ENCODE measurements at places on chromosomes 2 and 18.
A peak's percentile ranks its signal among the peaks of the same experiment; 100 is the strongest.

DNA sequence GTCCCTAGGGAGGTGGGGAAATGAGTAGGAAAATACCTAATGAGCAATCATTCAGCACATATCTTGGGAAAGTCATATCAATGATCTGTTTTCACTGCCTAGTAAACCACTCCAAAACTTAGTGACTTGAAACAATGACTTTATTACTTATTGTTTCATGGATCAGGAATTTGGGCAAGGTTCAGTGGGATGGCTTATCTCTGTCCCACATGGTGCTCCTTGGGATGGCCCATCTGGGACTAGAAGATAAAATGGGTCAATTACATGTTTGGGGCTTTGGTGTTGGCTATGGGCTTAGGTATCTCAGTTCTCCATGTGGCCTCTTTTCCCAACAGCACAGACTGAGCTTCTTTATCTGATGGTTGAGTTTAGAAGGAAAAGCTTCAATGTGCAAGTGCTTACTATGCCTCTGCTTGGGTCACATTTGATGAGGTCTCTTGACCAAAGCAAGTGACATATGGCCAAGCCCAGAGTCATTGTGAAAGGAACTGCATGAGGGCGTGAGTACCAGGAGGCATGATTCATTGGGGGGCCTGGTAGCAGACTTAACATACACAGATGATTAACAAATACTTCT is 218.1 kb upstream of the TNP1 start:
- no peak for DNase-seq

DNA sequence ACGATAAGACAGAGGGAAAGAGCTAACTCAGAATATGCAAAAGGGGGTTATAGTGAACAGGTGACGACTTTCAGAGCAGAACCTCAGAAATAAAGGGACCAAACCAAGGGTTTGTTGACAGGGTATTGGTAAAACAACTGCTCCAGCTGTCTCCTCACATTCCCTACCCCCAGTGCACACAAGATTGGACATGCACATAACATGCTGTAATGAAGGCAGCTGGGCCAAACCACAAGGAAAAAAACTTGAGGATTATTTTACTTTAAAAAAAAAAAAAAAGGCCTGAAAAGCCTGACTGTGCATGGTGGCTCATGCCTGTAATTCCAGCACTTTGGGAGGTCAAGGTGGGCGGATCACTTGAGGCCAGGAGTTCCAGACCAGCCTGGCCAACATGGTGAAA is 3.5 kb downstream of the RBM43 start:
- no peak for DNase-seq

DNA sequence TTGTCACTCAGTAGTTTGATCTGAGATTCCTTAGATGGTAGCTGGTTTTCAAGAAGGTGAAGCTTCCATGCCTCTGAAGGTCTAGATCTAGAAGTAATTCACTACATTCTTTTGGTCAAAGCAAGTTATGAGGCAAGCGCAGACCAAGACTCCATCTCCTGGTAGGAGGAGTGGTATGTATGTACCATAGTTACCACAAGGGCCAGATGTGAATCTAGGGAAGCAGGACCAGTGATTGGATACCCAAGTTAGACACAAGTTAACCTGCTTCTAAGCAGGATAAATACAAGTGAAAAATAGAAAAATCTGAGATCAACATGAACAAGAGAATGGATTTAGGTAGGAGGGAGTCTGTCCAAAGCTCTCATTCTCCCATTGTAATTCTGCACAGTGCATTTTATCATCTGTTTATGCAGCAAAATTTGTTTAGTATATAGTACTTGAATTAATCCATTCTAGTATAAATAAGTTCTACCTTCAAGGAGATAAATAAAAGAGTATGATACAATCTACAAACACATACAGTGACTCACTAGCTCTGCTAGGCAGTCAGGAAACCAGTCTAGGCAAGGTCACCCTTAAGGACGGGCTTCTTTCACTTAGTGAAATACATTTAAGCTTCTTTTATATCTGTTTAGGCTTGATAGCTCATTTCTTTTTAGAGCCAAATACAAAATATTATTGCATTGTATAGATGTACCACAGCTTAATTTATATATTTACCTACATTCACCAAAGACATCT is 14.2 kb upstream of the DOCK10 start:
- DNase-seq: no peak

GRCh38 chr2:128375454-128375853 is 56.8 kb upstream of the HS6ST1 start:
- DNase-seq: no peak

DNA sequence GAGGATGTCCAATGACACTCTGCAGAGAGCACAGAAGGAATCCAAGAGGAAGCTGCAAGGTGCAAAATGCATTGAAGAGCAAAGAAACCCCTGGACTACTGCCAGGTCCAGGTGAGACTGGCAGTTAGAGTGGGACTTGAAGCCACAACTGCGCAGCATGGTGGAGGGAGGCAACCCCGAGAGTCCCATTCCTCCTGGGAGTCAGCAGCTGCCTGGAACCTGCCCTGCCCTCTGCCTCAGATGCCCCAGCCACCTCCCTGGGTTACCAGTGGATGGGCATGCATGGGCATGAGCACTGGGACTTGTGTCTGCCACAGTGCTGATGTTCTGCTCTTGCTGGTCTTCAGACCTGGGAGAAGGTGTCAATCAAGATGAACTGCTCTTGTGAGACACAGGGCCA is 43.2 kb downstream of the ANKMY1 start:
- DNase-seq: no peak

- DNase-seq: no peak
Measured at GRCh38 chr2:226601881-226602662, 197.5 kb downstream of the IRS1 start.

- DNase-seq: no peak
Measured at GRCh38 chr18:44731530-44732237, 51.0 kb downstream of the SETBP1 start.

GRCh38 chr2:33670392-33670937 is 71.4 kb upstream of the FAM98A start:
- DNase-seq: no peak

DNA sequence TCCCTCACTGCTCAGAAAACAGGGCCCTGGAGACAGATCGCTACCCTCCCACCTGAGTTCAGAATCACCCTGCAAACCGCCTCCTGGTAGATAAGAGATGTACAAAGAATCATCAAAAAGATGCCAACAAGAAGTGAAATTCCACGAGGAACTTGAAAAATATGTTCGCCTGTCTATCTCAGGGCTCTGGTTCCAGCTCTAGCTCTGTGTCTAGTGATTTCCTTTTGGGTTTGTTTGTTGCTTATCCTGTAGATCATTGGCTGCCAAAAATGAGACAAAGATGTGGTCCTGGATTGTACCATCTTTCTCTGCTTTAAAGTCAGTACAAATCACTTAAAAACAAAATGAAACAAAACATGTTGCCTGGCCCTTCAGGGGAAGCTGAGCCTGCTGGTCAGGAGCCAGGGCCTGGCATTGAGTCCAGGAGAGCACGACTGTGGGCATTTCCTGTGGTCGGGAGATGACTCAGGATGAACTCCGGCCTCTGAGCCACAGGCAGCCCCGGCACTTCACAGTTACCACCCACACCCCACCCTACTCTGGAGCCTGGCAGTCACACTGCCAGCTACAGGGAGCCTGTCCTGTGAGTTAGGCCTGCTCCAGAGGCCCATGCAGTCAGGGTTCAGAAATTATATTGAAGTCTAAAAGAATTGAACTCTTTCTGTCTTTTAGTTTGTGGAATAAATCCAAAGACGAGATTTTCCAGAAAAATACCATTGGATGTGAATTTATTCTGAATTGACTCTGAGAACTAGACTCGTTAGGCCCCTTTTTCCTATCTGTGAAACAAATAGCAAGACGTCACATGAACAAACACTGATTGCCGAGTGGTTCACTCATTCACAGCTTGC is 8.0 kb upstream of the ITGB6 start:
- peak; percentile 96 for DNase-seq

DNA sequence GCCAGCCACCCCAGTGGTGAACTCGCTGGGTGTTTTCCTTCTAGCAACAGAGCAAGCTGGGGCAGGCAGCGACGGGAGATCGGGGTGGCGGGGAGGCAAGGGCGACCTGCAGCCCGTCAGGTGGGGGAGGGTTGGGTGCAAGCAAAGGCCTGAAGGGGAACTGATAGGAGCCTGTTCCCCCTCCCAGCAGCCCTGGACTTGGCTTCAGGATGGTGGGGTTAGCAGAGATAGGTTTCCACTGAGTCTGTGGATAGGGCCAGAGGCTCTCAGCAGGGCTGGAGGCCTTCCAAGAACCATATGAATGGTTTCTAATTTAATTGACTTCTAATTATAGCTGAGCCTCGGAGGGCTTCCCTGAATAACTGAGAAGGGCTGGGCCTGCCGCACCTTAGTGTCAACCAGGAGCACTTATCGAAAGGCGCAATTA is 55.3 kb downstream of the EDAR start:
- no peak for DNase-seq

DNA sequence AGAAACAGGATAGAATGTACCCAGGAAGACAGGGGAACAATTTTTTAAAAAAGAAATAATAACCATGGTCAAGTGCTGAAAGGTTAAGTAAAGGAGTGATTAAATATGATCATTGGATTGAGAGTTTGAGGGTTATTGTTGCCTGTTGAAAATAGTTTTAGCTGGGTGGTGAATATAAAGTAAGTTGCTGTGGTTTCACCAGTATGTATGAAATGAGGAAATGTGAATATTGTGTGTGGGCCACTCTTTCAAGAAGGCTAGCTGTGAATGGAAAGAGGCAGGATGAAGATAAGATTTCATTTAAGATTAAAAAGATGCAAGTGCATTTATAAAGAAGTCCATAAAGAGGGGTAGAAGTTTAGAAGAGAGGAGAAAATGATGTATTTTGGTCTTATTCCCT is 53.8 kb downstream of the GULP1 start:
- no peak for DNase-seq

- no peak for DNase-seq
Measured at GRCh38 chr2:199810422-199811171, 40.4 kb downstream of the FTCDNL1 start.

- DNase-seq: no peak
Measured at GRCh38 chr2:237374284-237375060, 39.5 kb downstream of the COL6A3 start.

DNA sequence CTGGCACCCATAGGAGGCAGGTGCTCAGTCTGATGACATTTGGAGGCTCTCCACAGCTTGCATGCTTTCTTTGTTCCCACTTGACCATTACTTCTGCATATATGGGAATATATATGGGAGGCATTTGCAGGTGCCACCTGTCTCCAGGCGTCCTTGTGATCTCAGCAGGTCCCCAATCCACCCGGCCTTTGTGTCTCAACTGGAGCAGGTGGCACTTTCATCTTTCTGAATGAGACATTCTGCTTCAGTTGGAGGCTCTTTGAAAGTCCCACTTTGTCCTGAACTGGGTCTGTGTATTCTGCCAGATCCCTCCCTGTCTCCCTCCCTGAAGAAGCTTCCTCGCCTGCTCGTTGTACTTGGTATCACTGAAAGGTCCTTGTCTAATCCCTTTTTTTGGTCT is 318.1 kb upstream of the EPAS1 start:
- DNase-seq: no peak

DNA sequence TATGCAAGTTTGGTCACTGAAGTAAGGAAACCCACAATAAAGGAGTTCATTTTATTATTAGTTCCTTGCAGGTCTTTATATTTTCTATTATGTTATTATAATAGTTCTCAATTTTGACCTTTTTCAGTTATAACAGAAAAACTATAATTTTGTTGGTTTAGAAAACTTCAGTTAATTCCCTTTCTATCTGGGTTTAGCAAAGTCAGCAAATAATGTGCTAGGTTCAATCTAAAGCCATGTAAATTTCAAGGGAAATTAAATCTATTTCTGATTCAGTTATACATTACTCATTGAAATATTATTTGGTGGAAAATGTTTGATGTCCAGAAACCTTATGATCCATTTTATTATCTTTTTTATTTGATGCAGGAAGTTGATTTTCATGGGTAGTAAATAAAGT is 43.7 kb downstream of the MYL1 start:
- no peak for DNase-seq

DNA sequence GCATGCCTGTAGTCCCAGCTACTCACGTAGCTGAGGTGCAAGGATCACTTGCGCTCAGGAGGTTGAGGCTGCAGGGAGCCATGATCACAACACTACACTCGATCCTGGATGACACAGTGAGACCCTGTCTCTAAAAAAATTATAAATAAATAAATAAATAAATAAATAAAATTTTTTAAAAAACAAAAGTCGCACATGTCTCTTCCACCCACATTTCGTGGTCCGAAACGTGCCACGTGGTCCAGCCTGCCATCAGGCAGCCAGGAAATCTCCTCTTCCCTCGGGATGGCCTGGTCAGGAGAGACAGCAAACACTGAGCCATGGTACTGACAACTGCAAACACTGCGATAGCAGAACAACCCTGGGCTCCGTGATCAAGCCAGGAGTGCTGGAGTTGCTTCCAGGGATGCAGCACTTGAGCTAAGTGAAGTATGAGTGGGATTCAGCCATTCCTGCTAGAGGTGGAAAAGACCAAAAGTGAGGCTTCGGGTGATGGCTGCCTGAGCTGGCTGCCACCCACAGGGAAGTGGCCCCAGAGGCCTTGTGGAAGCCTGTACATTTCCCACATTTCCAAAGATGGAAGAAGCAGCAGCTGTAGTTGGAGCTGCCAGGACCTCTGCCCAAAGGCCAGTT is 193.1 kb downstream of the SMAD2 start:
- no peak for DNase-seq

DNA sequence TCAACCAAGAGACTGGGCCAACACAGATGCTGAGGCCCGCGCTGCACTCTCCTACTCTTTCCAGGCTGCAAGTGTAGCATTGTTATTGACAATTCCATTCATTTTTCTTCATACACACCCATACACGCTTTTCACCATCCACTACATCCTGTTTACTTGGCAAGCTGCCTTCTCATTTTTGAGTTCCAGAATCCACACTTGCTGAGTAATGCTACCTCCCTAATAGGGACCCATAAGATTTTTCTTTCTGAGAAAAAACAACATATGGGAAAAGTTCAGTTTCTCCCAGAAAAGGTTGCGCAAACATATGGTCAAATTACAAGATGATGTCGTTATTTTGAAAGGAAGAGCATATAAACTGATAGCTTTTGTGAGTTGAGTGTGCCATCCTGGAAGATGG is 3.3 kb upstream of the NETO1 start:
- DNase-seq: no peak

GRCh38 chr2:29130295-29130694 is 15.1 kb downstream of the CLIP4 start:
- no peak for DNase-seq

DNA sequence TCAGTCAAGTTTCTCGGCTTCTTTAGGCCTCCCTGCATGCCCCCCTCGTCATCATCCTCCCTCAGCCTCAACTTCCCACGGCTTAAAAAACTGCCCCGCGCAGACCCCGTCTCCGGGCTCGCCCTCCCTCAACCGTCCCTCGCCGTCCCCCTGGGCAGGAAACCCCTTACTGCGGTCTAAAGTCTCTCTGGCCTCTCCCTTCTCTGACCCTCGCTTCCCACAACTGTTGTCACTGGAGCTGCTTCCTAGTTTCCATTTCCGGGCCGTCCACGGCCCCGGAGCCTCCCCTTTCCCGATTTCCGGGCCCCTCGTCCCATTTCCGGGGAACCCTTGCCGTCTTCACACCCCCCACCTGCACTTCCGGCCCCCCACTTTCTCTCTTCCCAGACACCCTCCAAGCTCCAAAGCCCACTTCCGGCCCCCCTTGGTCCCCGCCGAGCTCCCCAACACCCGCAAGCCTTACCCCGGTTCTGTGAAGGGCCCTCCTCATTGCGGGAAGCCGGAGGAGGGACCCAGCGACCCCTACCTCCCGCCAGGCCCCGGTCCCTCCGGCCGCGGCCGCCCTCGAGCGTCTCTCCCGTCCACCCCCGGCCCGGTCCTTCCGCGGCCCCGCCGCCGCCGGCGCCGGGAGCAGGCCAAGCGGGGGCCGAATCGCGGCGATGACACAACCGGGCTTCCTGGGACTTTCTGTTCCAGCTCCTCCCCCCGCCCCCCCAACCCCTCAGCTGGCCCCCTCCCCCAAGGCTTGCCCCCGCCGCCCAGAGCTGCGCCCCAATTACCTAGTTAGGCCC is 513 bp downstream of the TRIP12 start:
- peak; percentile 77 for DNase-seq

Data from RWPE2 (cell line).